Lung (tissue), 17 donors: ENCODE measurements at places on chromosomes 5 and 9.

DNA sequence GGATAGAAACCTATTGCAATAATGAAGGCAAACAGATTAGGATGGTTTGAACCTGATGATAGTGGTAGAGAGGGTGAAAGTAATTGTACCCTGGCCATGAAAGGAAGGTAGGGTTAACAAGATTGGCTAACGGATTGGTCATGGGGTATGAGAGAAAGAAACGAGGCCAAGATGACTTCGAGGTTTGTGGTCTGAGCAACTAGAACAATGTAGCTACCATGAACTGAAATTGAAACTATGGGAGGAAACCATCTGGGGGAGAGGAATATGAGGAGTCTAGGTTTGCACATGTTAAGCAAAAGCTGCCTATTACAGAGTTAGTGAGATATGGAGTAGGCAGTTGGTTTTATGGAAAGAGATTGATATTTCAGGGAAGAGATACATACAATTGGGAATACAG, 406.0 kb downstream of the PRELID2 start:
- DNase-seq, result no peak

GRCh38 chr5:94057217-94057616, 315.8 kb upstream of the POU5F2 start:
- no peak for DNase-seq

DNA sequence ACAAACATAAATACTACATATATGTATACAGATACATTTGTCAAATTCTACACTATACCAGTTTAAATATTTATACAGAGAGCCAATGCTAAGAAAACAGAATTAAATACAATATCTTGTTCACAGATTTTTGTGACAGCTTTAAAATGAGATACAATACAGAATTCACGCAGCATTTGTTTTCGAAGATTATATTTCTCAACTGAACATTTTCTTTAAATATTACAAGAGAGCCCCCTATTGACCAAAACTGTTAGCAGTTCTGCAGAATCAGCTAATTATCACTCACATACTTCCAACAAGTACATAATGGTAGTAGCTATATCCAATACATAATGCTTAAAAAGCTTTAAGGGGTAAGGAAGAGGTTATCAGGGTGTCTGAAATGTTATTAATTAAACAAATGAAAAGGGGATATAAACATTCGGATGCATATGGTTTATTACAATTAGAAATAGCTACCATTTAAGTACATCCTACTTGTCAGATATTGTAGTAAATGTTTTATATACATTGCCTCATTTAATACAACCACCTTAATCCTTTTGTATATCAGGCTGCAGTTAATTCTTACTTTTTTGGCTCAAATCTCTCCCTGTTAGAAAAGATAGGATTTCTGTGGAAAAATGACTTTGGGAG, 31.7 kb downstream of the ZDHHC21 start:
- no peak for DNase-seq

- no peak for DNase-seq
Observed at GRCh38 chr5:127839072-127839471, 135.9 kb downstream of the CCDC192 start.

DNA sequence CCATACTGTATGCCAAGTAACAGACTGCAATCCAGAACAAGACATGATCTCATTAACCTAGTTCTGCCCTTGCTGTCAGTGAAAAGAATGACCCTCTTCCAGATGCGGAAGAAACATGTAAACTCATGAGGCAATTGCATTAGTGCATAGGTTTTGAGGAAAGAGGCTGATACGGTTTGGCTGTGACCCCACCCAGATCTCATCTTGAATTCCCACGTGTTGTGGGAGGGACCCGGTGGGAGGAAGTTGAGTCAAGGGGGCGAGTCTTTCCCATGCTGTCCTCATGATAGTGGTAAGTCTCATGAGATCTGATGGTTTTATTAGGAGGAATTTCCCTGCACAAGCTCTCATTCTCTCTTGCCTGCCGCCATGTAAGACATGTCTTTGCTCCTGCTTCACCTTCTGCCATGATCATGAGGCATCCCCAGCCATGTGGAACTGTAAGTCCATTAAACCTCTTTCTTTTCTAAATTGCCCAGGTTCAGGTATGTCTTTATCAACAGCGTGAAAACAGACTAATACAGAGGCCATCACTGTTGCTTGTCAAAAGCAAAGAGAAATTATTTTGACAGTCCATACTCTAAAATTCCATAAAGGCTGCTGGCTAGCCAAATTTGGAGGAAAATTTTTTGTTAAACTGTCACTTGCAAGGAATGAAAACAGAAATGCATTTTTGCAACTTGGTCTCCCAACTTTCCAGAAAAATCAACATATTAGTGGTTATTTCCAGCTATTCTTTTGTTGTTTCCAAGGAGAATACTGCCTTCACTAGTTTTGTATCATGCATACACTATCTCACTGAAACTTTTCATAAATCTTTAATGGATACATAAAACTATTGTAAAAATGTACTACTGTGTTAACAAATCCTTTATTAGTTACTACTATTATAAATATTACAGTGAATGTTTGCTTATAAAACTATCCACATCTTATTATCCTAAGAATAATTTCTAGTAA, 3.2 kb upstream of the ARL15 start:
- DNase-seq, result peak; percentile 40

- DNase-seq, result no peak
Observed at GRCh38 chr5:60765019-60765709, 65.2 kb upstream of the DEPDC1B start.

- DNase-seq, result no peak
Observed at GRCh38 chr9:107733523-107733894, 243.9 kb upstream of the KLF4 start.

DNA sequence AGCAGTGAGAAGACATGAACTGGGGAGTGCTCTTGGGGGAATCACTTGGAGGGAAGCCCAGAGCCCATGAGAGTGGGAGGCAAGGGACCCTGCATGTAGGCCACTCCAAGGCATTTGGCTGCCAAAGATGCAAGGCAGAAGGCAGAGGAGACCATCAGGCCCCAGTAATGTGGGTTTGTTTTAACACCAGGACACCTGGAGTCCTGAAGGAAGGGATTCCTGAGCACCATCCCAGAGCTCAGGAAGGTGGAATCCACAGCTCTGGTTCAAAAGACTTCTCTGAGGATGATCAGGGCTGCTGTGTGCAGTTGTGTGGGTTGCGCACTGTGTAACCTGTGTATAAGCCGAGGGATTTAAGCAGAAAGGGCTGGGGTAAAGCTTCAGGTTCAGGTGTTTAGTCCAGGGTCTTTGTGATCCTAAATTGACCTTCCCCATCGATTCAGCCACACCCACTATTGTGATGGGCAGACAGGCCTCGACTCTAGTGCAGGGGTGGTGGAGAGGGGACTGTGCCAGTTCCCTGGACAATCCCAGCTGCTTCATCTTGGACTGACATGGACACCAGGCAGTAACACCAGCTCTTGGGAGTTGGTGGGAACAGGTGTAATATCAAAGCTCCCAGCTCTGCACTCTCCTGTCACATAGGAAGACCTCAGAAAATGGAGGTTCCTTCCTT, 11.0 kb downstream of the B4GALT7 start:
- DNase-seq, result no peak

- no peak for DNase-seq
Observed at GRCh38 chr5:675111-675870, 17.9 kb downstream of the TPPP start.

DNA sequence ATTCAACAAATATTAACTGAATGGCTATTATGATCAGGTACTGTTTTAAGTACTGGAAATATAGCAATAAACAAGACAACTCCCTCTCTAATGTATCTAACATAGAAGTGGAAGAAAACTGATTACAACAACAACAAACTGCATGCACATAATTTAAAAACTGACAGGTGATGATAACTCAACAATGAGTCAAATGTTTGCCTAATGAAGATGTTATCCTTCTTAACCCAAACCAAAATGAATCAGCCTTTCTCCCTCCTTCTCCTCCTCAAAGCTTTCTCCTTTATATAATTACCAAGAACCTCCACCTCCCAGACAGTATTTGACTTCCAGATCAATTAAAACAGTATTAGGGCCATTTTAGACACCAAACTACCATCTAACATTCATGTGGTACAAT, 49.3 kb downstream of the RICTOR start:
- no peak for DNase-seq

GRCh38 chr5:88885002-88885401, 2.0 kb upstream of the MEF2C start:
- DNase-seq, result no peak

GRCh38 chr9:126893079-126893478, 21.5 kb upstream of the RALGPS1 start:
- DNase-seq, result no peak

DNA sequence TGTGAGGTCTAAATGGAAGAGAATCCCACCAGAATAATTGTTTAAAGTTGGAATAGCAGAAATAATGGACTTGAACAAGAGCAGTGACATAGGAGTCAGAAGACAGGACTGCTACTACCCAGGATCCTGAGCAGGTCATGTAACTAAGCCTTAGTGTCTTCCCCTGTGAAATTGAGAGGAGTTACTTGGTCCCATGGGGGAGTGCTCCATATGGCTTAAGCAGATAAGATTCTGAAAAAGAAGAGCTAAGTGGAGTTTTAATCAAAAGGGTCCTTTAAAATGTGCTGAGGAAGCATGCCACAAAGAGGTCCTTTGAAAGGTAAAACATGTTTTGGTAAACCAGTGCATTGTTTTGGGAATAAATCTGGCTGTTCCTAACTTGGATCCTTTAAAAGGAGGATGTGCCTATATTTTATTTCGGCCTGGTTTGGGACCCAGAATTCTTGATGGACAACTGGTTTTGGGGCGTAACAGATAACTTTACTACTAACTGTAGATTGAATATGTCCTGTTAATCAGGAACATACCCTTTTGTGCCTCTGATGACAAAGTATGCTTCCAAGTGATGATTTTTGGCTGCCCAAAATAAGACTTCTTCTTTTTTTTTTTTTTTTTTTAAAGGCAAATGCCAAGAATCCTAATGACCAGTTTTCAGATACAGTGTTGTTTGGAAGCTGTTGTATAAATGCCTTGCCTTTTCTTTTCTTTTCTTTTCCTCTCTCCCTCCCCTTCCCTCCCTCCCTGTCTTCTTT, 5.7 kb downstream of the RCL1 start:
- DNase-seq, result peak; percentile 38

DNA sequence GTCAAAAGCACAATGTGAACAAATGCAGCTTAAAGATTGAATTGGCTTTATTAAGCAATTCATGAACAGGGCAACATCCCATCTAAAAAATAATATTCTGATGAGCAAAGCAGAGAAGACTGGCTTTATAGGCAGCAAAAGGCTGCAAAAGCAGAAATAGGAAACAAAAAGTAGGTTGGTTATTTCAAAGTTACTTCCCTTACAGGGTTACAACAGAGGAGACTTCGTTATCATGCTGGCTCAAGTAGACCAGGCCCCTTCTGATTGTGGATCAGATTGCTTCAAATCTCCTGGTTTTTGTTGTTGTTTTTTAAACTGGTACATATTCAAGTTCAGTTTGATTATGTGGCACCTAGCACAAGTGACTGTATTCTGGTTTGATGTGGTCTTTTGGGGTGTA, 73.1 kb downstream of the MAN2A1 start:
- DNase-seq, result no peak

- DNase-seq, result no peak
Observed at GRCh38 chr5:3317051-3317795, 278.4 kb upstream of the IRX1 start.

GRCh38 chr5:27845248-27845647, 806.9 kb upstream of the CDH9 start:
- DNase-seq, result no peak

- no peak for DNase-seq
Observed at GRCh38 chr9:69976152-69976551, 67.5 kb upstream of the MAMDC2 start.

GRCh38 chr9:17191082-17191481, 56.2 kb downstream of the CNTLN start:
- DNase-seq, result no peak

DNA sequence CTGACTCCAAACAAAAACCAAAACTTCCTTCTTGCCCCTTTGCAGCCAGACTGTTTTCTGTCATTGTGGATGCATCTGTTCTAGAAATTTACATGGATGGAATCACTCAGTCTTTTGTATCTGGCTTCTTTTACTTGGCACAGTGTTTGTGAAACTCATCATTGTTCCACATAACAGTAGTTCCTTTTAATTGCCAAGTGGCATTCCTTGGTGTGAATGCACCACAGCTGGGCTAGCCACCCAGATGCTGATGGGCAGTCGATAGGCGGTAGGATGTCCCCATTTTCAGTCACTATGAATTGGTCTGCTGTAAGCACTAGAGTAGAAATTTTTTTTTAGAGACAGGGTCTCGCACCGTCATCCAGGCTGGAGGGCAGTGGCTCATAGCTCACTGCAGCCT, 6.3 kb upstream of the CLPTM1L start:
- DNase-seq, result no peak

- no peak for DNase-seq
Observed at GRCh38 chr9:115292584-115293279, 174.8 kb upstream of the TNC start.

- DNase-seq, result no peak
Observed at GRCh38 chr5:61186634-61187033, 24.4 kb upstream of the SMIM15 start.

- DNase-seq, result no peak
Observed at GRCh38 chr9:19408316-19408692, 505 bp upstream of the ACER2 start.

DNA sequence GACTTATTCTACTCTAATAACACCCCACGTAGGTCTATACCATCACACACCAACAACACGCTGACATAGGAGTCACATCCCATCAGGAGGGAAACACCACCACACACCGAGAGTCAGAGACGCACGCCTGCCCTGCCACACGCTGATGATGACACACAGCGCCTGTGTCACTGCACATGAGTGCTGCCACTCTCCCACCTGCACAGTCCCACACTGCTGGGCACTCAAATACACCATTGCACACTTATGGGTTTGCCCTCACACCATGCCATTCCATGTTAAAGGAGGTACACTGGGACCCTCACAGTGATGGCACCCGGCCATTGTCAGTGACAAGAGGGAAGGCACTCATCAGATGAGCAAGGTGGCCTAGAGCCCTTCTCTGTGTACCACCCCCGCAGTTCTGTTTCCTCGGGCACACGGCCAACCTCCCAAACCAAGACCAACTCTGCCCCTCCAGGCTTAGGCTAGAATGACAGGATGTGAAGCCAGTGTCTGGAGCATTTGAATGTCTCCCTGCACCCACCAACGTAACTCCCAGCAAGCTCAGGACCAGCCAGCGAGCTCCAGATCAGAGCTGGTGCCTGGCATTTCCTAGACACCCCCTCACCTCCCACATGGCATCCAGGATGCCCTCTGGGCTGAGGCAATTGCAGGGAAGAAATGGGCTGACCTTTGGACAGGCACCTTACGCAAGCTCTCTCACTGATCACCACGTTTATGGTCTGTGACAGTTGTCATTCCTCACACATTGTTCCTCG, 3.6 kb upstream of the CPLX2 start:
- DNase-seq, result no peak

GRCh38 chr9:107049046-107049802, 186.3 kb downstream of the ZNF462 start:
- DNase-seq, result peak; percentile 4

DNA sequence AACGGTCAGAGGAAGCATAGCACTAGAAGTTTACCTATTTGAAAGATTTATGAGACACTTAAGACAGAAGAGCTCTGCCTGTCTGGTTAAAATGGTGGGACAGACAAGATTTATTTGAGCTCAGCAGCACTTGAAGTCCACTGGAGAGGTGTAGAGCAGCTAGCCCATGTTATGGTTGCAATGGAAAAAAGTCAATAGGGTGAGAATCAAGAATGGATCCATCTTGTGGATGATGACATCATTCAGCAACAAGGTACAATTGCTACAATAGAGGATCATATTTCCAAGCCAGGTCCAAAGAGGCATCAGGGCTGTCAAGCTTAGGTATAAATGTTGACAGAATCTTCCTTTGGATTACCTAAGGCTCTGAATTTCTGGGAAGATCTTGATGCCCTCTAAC, 21.1 kb upstream of the ZNF131 start:
- DNase-seq, result no peak

- no peak for DNase-seq
Observed at GRCh38 chr5:40240111-40240510, 439.6 kb upstream of the PTGER4 start.
